ENCODE measurements at places on chromosomes 6 and 20. TPM values are rescaled to one million over a fixed set of nuclear protein-coding genes. Genes with fewer than 3 reads are reported as not detected.

WFDC12 gene
- total RNA-seq, result not detected

OR2W1 gene
- not detected for total RNA-seq

- peak; percentile 54 for DNase-seq
Observed at GRCh38 chr6:31775633-31776484, 1.3 kb downstream of the VWA7 start.

- DNase-seq, result no peak
Observed at GRCh38 chr20:58021481-58021880, 207.0 kb downstream of the ANKRD60 start.

DNA sequence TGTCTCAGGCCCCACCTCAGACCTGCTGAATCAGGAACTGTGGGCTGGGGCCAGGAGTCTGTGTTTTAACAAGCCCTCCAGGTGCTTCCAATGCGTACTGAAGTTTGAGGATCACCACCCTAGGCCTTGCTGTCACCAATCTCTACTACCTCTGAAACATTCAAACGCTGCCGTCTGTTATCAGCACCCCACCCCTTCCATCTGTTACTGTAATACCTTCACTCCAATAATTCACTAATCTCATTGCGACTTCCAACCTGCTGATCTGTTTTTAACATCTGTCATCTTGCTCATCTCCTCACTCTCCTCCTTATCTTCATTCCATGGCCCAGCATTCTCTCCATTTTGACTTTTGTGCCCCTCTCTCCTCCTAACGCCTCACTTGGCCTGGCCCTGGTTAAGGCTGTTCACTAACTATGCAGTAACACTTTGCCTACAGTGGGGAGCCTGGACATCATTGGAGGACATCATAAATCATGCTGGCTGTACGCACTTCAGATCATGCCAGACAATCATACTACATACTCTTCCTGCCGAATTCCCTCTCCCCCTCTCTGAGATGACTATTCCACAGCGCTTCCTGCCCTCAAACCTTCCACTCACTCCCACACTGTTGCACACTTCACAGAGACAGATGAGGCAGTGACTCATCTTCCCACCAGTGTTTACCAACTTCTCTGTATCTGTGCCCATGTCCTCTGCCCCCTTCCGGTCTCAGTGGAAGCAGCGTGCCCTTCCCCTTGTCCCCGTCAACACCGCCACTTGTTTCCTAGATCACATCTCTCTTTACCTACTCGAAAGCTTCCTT is 3.0 kb upstream of the GUCA1B start:
- no peak for DNase-seq

DNA sequence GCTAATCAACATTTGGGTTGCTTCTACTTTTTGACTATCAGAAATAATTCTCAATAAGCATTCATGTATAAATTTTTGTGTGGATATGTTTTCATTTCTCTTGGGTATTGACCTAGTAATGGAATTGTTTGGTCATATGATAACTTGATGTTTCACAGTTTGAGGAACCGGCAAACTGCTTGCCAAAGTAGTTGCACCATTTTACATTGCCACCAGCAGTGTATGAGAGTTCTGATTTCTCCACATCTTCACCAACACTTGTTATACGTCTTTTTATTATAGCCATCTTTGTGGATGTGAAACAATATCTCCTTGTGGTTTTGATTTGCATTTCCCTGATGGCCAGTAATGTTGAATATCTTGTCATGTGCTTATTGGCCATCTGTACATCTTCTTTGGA is 42.6 kb upstream of the TGM2 start:
- DNase-seq, result peak; percentile 9

DNA sequence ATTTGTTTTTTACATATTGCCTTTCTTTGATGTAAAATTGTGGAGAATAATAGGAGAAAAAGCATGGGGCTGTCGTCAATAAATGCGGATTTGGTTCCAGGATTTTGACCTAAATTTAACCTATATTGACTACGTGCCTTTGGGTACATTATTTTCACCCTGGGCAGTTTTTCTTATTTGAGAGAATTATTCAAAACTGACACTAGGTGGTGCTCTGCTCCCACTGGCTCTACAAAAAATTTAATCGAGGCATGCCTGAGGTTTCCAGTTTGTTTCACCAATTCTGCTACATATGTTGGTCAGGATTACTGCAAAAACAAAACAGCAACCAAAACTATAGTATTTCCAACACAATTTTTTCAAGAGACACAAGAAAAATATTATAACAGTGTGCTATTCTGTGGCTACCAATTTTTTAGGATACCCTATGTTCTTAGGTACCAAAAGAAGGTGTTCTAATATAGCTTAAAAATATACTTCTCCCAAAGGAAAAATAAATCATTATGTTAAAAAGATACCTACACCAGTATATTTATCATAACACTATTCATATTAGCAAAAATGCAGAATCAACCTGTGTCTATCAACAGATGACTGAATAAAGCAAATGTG is 48.6 kb upstream of the FABP7 start:
- DNase-seq, result no peak

GRCh38 chr6:168343239-168344150 is 23.9 kb upstream of the DACT2 start:
- DNase-seq, result no peak

GRCh38 chr6:111724039-111724438 is 118.4 kb upstream of the TRAF3IP2 start:
- DNase-seq, result no peak
